GM19239 (cell line): ENCODE measurements at places on chromosomes 7 and 10.

DNA sequence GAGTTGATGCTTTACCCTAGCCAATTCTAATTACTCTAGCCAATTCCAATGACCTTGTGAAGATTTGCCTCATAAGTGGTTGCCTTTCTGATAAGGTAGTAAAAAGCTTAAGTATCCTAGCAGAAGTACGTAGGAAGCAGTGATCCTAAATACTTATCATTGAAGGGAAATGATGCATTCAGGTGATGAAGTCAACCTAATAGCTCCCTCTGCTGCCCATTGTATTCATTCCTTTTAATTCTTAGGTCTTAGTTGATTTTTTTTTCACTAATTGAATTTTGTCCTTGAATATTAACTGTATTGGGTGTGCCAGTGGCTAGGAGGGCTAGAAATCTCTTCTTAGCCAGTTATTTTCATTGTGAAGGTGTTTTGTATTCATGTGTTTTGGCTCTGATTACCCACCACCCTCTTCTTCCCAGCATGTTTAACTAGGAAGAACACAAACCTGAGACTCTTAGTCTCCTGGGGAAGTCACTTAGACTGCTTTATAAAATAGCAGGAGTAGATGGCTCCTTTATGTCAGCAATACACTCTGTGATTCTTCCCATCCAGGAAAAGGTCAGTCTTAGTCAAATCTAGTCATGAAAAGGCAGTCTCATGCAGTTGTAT, 46.3 kb downstream of the PLEKHA8 start:
- DNase-seq: no peak

GRCh38 chr10:74078037-74078436, 72.6 kb downstream of the AP3M1 start:
- no peak for DNase-seq

DNA sequence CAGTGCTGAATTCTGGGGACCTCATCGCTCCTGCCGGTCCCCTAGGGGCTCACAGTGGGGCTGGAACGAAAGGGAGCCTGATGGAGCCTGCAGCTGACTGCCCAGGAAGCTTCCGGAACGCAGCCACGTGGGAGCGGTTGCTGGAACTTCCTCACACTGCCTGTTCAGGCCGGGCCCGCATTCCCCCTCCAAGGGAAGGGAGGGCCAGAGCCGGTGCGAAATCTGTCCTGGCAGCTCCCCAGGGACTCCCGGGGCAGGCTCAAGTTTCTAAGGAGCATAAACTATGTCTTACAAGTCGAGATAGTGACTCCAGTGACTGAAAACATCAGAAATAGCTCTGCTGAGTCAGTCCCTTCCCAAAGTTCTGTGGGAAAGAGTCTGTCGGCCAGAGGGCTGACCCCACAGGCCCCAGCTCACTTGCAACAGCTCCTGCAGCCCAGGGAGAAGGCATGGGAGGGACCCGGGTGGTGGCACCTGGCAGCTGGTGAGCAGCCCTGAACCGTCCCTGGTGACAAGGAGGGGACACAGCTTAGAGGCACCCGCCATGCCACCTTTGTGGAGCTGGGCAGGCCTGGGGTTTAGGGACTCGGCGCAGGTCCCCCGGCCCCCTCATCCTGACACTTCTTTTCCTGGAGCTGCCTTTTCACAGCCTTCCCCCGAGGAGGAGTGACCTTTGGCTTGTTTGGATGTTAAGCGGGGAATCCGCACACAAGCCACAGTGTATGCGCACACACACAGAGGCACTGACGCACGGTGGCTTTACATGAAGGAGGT, 47.6 kb downstream of the PDGFA start:
- DNase-seq: no peak

GRCh38 chr10:23525406-23525805, 86.5 kb downstream of the OTUD1 start:
- DNase-seq: no peak

GRCh38 chr7:105656922-105657521, 75.7 kb upstream of the EFCAB10 start:
- peak; percentile 52 for DNase-seq

DNA sequence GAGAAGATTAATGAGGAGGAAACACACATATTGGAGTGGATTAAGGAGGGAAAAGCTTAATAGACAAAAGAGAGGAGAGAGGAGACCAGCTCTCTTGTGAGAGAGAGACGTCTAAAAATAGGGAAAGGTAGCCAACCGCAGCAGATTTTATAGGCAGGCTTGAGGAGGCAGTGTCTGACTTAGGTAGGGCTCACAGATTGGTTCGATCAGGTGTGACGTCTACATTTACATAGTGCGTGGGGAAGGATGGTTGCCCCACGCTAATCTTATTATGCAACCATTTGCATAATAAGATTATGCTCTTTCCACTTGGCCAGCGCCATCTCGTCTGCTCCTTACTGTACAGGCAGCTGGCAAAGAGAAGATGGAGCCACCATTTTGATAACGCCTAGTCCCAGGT, 122.0 kb downstream of the MARCHF5 start:
- no peak for DNase-seq

- peak; percentile 20 for DNase-seq
Observed at GRCh38 chr10:24901686-24902399, 50.6 kb downstream of the PRTFDC1 start.

DNA sequence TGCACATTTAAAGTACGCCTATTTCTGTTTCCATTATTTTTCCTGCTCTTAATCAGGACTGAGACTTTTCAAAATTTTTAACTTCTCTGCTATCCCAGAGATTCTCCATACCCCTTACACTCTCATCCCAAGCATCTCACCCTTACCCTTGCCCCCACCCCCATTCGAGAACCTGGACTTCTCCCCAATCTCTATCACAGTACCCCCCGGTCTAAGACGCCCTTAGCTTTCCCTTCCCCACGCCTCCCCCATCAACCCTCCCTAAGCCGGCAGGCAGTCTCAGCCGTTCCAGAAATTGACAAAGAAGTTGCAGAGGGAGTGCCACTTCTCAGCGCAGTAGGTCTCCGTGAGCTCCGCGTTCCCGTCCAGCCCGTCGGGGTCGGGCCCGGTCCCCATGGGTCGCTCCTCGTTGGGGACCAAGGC, 1.4 kb downstream of the FGFBP3 start:
- no peak for DNase-seq
